GM20000 (cell line): ENCODE measurements at places on chromosomes 16 and 17.

DNA sequence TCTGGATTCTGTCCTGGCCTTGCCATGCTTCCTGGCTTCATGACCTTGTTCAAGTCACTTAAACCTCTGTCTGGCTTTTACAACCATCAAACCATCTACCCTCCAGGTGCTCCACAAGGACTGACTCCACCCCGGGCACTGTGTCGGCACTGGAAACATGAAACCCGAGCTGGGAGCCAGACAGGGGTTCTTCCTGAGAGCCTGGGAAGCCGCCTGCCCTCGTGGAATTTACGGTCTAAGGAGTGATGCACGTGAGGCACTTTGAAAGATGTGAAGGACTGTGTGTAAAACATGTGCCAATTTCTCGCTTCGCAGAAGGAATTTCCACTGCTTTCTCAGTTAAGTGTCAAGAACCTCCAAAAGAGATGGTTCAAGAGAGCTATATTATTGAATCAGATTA, 11.6 kb downstream of the CDK5R1 start:
- no peak for DNase-seq

DNA sequence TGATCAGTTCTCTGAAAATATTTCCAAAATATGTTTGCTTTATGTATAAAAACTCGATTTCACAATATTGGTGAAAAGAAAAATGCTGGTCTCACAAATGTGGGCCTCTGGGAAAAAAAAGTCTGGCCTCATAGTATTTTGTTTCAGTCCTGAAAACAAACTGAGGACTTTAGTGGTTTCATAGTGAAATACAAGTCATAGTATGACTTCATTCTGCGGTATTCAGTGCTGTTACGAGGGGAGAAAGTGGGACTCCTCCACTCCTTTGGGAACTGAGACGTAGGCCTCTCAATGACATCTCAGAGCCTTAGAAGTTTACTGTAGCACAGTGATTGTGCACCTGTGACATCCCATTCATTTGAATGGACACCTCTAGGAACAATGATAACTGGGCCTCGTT, 56.0 kb downstream of the CYB561 start:
- peak; percentile 13 for DNase-seq

DNA sequence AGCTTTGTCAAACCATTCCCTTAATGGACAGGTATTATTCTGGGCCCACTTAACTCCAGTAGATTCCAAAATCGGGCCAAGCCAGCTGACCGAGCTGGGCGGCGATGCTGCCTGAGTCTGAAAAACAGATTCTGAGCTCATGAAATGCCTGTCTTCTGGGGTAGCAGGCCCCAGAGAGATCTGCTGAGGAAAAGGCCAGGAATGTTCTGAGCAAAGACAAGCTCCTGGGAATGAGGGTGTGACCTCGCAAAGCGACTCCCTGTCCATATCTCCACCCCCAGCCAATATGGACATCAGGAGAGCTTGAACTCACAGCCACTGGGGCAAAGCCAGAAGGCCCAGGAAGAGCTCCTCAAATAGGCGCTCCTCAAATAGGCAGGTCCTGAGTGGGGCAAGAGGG, 23.7 kb downstream of the ZNF423 start:
- DNase-seq = no peak

DNA sequence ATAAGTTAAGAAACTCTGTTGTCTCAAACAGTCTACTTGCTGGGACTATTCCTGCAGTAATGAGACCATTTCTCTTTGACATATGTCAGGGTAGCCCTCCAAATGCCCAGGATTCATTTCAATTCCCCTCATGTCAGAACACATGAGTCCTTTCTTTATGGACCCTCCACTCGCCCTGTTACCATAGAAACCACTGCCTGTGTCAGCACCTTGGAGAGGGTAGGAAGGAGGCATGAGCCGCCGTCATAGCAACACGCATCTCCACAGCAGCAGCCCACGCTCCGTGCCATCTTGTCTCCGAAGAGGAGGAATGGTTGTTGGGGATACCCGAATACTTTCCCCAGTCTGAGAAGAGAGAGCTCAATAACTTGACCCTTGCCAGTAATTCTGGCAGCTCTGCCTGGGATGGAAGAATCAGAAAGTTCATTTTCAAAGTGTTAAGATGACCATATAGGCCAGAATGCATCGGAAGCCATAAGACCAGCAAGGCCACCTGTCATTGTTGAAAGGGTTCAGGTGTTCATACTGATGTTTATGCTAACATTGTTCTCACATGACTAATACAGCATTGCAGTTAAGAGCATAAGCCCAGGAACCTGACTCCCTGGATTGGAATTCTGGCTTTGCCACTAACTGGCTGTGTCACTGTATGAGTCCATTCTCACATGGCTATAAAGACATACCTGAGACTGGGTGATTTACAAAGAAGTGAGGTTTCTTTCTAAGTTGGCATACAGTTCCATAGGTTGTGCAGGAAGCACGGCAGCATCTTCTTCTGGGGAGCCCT, 141.3 kb downstream of the ABCC12 start:
- no peak for DNase-seq

GRCh38 chr17:60863892-60864707, 186.4 kb downstream of the BCAS3 start:
- peak; percentile 10 for DNase-seq

GRCh38 chr16:84925092-84925772, 86.1 kb downstream of the ZDHHC7 start:
- DNase-seq = peak; percentile 72

DNA sequence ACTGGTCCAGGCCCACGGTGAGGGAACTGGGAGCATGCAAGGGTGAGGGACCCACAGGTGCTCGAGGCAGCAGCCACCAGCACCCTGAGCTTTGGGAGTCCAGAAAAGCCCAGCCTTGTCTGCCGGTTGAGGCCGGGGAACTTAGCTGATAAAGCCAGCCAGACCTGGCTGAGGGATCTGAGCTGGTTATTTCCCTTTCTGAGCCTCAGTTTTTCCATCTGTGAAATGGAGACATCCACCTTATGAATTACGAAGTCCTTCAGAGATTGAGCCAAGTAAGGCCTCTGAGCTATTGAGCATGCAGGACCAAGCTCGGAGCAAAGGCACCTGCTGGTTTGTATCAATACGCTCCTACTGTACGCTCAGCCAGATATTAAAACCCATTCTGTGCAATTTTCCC, 13.8 kb downstream of the NECAB2 start:
- DNase-seq = no peak

DNA sequence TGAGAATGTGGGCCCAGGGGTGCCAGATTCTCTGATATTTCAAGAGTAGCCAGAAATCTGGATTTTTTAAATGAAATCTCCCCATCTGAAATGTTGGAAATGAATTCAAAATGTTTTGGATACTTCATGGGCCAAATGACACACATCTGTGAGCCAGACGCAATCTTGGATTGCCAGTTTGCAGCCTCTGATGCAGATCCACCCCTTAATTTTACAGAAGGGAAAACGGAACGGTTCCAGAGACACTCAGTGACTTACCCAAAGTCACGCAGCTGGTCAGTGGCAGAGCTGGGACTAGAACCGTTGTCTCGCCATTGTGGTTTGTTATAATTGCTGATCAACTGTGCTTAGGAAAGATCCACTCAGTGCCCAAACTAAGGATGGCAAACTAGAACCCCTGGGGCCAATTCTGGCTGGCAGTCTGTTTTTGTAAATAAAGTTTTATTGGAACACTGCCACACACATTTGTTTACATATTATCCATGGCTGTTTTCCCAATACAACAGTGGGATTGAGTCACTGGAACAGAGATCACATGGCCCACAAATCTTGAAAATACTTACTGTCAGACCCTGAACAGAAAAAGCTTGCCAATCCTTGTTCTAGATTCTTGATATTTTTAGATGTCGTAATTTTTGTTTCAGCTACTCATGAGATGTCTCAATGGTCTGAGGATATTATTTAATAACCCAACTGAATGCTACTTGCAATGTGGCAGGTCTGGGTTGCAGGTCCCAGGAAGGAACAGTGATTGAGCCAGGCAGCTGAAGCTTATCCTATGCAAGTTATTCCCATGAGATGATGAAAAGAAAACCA, 143.8 kb downstream of the AXIN2 start:
- DNase-seq = no peak

- DNase-seq = no peak
These were observed 7.0 kb upstream of the CDR2 start for GRCh38 chr16:22381392-22381791.

DNA sequence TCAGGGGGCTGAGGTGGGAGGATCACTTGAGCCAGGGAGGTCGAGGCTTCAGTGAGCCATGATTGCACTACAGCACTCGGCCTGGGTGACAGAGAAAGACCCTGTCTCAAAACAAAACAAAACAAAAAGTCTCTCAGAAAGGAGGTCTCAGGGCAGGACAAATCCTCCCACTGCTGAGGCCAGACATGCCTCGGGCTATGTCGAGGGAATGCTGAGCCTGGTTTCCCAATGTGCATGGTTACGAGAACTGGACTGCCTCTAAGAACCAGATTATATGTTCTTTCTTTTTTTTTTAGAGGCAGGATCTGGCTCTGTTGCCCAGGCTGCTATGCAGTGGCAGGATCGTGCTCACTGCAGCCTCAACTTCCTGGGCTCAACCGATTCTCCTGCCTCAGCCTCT, 27.6 kb downstream of the TRAP1 start:
- DNase-seq = no peak

DNA sequence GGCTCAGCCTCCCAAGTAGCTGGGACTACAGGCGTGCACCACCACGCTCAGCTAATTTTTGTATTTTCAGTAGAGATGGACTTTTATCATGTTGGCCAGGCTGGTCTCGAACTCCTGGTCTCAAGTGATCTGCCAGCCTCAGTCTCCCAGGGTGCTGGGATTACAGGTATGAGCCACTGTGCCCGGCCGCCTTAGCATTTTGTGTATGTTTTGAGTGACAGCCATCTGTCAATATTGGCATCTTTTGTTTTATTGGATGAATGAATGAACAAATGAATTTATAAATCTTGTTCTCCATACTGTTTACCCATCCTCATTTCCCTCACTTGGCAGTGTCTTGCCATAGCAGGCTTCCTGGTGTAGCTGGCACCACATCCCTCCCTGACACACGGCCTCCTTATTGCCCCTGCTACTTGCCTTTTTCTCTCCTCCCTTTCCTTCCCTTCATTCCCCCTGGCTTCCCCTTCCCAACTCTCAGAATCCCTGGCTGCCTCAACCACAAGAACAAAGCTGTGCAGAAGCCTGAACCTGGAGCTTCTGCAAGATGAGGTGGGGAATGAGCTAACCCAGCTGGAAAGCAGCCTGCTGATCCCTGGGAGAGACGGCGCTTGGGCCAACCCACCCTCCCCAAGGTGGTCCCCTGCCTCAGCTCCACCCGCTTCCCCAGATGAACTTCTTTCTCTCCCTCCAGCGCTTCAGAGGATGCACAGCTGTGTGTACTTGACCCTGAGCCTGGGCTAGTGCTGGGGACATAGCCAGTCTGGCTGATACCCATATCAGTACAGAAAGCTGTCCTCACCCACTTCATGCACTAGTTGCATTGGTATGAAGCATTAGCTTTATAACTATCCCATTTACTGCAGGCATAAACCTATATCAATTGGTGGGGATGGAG, 34.3 kb downstream of the WNT9B start:
- DNase-seq = no peak

DNA sequence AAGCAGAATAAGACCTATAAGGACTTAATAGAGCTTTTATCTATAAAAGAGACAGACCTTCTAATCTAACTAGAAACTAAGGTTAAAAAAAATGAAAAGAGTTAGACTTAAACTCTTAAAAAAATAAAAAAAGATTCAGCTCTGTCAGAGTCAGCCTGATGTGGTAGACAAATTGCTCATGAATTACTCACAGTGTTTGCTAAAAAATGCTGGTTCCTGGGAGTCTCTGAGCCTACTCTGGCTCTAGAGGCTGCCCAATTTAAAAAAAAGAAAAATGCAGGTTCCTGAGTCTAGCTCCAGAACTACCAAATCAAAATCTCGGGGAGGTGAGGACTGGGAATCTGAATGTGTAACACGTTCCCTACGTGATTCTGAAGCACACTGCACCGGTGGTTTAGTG, 18.1 kb downstream of the SOST start:
- DNase-seq = no peak

DNA sequence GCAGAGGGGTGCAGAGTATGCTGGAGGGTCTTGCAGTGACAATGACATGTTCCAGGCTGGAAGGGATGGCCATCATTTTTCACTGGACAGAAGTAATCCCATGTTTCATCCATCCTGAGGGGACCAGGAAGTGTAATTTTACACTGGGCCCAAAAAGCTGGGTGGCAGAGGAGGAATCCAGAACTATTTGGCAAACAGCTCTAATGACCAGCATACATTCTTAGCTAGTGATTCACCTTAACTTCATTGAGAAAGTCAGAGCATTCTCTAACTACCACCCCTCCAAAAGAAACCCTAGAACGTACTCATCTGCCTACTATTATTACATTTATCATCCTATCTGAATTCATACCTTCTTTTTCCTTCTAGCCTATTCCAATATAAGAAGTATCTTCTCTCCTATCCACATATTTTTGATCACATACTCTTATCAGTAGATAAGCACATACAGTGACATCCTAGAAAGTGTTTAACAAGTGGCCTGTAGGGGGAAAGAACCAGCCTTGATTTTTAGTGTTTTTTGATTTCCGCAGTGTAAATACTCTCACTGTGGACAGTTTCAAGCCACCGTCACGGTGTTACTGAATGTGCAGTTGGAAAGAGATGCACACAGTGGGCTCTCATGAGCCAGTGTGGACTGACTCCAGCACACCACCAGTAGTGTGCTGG, 118.1 kb downstream of the FTO start:
- no peak for DNase-seq

GRCh38 chr17:11467639-11468038, 130.6 kb upstream of the DNAH9 start:
- no peak for DNase-seq

DNA sequence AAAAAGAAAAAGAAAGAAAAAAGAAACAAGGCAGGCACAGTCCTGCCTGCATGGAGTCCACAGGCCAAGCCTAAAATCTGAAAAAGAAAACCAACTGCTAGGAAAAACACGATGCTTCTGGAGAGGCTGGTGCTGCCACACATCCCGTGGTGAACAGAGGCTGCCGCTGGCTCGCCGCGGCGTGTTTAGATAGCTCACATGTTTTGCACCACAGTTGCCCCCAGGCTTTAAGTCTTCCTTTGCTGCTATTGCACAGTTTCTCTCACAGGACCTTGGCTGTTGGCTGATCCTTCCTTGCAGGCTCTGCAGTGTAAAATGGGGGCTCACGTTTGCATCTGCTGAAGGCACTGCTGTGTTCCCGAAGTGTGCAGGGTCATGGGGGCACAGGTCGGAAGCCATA, 8.6 kb downstream of the SLC6A4 start:
- no peak for DNase-seq

DNA sequence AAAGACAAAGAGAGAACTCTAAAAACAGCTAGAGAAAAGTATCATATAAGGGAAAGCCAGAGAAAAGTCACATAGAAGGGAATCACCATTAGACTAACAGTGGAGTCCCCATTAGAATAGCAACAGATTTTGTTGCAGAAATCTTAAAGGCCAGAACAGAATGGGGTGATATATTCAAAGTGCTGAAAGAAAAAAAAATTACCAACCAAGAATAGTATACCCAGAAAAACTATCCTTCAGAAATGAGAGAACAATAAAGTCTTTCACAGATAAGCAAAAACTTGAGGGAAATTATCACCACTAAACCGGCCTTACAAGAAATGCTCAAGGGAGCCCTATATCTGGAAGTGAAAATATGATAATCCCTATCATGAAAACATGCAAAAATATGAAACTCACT, 51.9 kb upstream of the NSRP1 start:
- DNase-seq = no peak
